ENCODE measurements at places on chromosomes 1 and 21.

DNA sequence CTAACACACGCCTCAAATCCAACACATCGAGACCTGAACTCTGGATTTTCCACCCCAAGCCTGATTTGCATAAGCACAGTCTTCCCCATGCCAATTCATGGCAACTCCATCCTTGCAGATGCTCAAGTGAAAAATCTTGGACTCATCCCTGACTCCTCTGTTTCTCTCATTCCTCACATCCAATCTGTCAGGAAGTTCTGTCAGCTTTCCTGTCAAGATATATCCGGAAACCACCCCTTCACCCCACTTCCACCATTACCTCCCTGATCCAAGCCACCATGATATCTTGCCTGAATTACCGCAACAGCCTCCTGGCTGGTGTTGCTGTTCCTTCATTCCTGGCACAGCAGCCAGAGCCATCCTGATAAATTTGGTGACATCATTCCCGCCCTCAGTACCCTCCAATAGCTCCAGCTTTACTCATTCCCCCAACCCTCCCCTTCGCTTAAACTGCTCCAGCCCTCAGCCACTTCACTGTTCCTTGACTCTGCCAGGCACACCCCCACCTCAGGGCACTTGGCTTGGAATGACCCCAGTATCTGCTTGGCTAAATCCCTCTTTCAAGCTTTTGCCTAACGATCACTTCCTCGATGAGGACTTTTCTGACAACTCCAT, 17.4 kb downstream of the TCEA3 start:
- DNase-seq = no peak

DNA sequence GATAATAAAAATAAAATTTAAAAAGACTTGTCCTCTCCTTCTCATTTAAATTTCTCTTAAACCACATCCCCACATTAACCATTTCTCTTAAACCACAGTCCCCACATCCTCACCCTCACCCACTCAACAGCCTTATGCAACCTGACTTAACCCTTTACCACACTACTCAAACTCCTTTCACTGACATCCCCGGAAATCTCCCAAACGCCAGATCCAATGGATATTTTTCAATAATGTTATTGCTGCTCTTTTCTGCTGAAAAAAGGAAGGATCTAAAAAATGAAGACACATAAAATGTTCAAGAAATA, 54.2 kb upstream of the EEIG2 start:
- peak; percentile 35 for DNase-seq

DNA sequence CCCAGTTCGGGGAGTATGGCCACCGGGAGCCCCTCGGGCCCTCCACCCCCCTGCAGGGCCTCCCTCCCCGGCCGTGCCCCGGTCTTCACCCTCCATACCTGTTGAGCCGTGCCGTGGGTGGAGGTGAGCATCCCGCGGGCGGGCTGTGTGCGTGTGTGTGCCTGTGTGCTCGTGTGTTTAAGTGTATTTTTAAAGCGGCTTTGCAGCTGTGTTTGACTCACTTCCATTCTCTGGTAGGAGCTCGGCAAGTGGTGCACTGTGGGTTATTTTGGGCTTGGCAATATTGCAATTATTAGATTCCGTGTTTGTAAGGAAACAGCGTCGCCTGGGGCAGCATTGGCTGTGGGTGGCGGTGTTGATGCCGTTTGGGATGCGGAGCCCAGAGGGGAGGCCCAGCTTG, 20.3 kb upstream of the PLCH2 start:
- no peak for DNase-seq

DNA sequence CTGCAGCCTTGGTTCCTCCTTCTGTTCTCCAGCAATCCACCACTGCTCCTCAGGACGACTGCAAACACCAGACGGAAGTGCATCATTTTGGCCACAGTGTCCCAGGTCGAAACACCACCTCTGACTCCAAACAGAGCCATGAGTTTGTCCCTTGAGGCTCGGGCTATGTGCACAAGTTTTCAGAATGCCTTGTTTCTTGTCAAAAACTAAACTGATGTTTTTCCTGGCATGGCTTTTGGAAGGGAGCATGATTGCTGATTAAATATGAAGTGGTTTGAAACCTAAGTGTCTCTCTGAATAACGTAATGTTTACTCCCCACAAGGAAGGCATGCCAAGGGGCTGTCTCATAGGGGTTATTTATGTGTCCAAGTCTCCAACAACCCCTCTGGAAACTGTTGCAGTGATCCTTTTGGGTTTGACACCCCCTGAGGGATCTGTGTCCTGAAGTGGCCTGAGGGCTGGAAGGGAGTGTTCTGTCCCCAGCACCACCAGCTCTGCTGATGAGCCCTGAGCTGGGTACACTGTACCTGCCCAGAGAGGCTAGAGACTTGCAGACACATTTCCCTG, 132.7 kb downstream of the PLPP3 start:
- DNase-seq = no peak

GRCh38 chr1:227396539-227397353, 78.5 kb upstream of the CDC42BPA start:
- DNase-seq = peak; percentile 99

GRCh38 chr1:61171346-61171745, 89.0 kb downstream of the NFIA start:
- DNase-seq = peak; percentile 42
